IPS DF 19.7 (cell line): ENCODE measurements at places on chromosomes 5 and 9.

DNA sequence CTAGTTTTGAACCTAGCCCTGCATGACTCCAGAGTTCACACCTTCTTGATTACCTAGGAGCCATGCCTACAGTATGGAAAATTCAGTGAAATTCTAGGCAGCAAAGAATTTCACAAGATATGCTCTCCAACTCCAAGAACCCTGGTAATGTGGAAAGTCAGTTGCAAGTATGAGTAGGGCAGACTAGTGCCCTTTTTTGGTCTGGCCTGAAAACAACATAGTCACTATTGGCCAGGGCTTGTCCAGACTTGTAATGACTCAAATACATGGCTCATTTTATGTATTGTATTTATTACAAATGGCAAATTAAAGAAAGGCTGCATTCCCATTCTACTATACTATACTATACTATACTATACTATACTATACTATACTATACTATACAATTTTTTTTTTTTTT lies 160.4 kb downstream of the ESM1 start:
- DNase-seq = no peak

DNA sequence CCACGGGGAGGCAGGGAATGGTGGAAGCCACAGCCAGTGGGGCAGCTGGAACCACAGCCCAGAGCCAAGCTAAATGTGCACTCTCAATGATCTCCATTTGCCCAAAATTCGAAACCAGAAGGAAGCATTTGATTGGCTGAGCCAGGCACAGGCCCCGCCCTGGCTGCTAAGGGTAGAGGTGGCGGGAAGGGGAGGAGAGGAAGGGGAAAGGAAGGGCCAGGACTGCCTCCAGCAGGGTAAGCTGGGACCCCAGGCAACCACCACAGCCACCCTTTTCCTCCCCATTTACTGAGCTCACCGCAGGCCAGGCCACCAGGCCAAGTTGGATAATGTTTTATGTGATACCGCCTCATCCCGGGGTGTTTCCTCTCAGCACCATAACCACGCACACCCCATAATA lies 100.3 kb upstream of the RAPGEF1 start:
- no peak for DNase-seq

DNA sequence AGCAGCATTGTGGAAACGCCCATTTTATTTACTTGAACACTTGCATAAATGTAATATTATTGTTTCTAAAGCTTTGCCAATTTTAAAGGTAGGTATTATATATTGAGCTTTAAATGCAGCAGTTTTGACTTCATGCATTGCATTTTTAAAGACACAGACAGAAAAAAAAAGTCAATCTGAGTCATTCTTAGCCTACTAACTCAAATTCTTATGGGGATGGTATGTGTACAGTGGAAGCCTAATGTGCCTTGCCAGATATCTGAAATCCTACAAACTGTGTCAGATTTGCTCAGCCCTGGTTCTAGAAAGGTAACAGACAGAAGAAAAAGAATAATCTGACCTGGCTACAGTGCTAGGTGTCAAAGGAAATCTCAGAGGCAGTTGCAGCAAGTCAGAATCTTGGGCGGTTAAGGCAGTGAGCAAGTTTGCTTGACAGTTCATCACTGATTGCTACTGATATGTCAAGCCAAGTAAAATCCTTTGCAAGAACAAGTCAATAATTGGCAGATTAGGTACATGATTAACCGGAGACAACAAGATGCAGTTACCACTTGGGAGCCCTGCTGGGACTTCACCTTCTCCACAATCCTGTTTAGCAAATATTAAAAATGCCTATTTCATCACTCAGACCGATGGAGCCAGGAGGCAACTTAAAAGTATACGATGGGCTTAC lies 224.8 kb upstream of the WWC1 start:
- DNase-seq = no peak

DNA sequence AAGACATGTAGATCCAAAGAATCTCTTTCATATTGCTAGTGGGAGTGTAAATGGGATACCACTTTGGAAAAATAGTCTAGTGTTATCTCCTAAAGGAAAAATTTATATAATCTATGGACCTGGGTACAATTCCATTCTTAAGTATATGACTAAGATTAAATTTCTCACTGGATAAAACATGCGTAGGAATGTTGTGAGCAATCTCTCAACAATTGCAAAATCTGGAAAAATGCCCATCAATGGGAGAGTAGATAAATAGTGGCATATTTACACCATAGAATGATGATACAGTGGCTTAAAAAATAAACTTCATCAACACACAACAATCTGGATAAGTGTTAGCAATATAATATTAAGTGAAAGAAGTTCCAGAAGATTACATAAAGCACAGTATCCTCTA lies 469.5 kb downstream of the MAN2A1 start:
- DNase-seq = no peak

DNA sequence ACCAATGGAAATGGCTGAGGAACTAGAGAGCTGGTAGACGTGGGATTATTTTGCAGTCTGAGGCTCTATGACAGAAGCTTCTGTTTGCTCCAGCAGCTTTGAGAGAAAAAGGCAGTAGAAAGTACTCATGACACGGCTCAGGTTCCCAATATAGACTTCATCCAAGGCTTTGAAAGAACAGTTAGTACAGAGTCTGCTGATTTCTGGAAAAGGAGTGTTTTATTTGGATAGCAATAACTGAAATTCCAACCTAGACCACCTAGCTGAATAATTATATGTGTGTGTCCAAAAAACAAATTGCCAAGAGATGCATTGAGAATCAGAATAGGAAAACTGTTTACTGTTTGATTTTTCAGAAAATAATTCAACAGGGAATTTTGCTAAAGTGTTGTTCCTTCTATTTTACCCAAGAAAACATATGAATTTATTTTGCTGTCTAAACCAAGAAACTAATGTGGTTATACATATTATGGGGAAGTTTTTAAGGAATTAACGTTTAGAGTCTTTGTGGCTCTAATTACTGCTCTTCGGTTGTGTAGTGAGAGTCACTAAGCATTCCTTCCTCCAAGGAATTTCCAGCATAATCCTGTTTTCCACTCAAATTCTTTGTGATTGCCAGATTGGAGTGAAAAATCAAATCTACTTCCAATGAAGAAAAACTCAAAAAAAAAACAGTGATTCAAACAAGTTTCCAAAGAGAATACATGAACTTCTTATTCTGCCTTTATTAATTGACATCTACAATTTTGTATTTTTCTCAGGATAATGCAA lies 18.1 kb upstream of the MTX3 start:
- DNase-seq = no peak

GRCh38 chr5:176447591-176447977 lies 601 bp upstream of the FAF2 start:
- no peak for DNase-seq
